CD4-positive, alpha-beta T cell treated with Interleukin-15 for 4 hours (primary cell): ENCODE measurements at places on chromosomes 2 and 18.

DNA sequence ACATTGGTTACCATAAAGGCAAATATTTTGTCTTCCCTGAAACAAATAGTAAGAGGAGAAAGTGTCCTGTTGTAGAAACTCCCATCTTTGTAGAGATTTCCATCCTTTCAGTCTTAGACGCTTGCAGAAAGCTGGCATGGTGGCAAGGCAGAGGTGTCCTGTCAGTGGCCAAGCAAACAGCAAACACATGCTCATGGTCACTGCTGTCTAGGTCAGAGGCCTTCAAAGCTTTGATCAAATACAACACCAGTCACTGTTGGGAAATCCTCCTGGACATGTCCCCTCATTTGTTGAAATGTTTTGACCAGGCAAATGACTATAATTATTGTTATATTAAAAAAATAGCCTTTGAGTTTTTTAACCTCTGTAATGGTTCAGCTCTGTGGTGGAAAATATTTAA, 55.1 kb downstream of the LTBP1 start:
- no peak for DNase-seq

DNA sequence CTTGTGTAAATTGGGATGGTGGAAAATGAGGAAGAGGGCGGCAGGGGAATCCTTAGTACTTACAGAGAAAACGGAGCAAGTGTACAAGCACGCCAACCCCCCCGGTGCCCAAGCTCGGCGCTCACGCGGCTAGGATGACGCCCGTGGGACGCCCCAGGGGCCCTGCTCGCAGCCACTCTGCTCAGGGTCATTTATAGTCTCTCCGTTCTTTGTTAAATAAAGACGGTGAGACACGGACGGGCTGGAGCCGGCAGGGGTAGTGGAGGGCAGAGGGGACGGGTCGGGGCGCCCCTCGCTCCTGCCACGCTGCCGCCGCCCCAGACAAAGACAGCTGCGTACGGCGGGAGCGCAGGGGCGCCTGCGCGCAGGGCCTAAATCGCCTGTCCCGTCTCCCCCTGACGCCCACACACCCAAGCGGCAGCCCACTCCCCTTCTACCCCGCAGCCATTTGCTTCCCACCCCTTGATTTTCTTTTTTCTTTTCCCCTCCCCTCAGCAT, 37.8 kb downstream of the PCBP1 start:
- DNase-seq = peak; percentile 56

GRCh38 chr2:78718473-78718872, 307.0 kb upstream of the REG3G start:
- no peak for DNase-seq

DNA sequence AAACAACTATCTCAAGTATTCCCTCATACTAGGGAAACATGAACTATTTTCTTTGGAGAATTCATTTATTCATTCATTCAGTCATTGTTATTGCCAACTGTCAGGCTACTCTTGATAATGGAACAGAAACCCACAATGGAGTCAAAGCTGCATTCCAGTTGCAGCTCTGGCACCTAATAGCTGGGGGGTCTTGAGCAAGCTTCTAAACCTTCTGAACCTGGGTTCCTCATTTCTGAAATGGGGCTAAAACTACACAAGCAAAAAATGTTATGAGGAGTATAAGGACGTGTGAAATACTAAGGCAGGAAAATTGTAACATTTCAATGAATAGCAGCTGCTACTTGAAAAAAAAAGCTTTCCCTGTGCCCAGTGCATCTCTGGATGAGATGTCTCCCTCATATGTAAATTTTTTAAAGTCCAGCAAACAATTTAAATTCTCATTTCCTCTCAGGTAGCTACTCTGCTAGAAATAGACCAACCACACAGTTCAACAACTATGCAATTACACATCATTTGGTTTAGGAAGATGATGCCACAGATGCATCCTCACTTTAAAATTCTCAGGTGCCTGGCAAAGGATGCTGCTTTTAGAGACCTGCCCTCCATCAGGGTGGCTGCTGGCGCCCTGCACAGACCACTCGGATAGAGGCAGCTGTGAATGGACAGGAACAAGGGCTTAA, 38.5 kb downstream of the SPRED2 start:
- DNase-seq = no peak

DNA sequence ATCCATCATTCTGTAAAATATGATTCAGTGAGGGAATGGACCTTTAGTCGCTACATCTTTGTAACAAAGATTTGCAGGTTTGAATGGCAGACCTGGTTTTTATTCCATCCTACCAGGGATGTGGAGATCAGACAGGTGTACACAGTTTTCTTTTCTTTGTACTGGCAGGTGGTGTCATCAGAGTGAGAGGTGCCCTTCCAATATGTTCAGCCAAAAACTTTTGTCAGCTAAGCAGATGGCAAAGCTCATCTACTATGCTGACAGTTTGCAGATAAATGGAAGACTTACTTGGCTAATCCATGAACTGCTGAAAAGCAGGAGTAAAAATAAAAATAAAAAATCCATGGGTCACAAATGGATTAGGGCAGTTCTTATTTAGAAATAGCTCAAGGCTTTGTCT, 185.5 kb upstream of the DOK6 start:
- DNase-seq = no peak

GRCh38 chr18:10059610-10060468, 146.0 kb downstream of the VAPA start:
- DNase-seq = no peak

- no peak for DNase-seq
These were observed 99.1 kb upstream of the PELI1 start for GRCh38 chr2:64243081-64244036.

- DNase-seq = no peak
These were observed 217.1 kb upstream of the PID1 start for GRCh38 chr2:229488232-229488631.

- DNase-seq = no peak
These were observed 112.8 kb upstream of the SEC11C start for GRCh38 chr18:59026831-59027410.

DNA sequence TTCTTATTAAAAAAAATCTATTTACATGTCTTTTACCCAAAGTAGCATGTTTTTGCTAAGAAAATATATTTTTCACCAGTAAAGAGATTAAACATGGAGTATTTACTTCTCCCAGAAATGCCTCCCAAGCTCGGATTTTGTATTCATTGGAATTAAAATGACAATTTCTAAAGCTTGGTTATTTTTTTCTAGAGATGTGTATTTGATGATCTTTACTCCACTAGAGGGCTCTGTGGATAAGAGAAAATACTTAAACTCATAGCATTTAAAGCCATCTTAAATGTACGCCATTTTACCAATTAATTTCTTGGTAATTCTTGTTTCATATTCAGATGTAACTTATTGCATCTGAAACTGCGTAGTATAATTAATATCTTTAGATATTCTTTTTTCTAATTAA, 461.4 kb downstream of the GALR1 start:
- DNase-seq = no peak

GRCh38 chr18:41809652-41810051, 145.4 kb upstream of the PIK3C3 start:
- DNase-seq = no peak

GRCh38 chr2:121362774-121363173, 77.8 kb upstream of the TFCP2L1 start:
- no peak for DNase-seq

DNA sequence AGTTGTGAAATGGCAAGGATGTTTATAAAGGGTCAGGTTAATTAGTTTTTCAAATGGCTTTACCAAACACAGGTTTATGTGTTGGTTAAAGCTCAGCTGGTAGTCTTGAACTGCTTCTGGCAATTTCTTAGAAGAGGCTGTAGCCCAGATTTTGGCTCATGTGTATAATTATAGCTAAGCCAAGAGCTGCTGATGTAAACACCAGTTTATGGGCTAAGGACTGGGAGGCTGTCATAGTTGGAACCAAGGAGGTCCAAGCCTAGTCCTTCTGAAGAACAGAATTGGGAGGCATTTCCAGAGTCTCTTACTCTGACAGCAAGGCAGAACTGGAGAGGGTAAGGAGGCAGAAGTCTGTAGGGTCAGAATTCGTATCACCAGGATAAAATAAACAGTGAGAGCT, 25.4 kb downstream of the UBE2E3 start:
- DNase-seq = no peak

DNA sequence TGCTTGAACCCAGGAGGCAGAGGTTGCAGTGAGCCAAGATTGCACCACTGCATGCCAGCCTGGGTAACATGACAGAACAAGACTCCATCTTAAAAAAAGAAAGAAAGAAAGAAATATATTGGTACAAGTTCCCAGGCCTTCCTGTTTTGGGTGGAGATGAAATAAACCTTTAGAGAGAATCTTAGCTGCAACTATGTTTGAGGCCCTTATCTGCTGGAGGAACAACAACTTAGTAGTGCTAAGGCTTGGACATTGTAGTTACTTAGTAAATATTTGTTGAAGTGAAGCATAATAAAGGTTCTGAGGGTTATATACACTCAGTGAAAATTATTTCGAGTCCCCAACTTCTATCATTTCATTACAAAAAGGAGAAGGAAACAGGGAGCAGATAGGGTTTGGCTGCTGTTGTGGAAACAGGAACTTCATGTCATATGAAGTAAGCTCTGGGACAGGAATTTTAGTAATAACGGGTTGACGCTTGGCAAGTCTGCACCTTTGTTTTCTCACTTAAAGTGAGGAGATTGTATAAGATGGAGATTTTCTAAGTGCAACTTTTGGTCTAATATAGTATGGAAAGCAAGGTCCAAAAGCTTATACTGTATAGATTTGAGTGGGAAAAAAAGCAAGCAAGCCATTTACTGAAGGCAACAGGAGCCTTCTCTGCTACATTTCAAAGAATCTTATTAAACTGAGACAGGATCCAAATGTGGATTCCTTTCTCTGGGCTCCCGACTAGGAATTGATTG, 40.0 kb upstream of the AGPS start:
- no peak for DNase-seq

GRCh38 chr2:117832905-117833613, 18.6 kb downstream of the DDX18 start:
- DNase-seq = no peak

DNA sequence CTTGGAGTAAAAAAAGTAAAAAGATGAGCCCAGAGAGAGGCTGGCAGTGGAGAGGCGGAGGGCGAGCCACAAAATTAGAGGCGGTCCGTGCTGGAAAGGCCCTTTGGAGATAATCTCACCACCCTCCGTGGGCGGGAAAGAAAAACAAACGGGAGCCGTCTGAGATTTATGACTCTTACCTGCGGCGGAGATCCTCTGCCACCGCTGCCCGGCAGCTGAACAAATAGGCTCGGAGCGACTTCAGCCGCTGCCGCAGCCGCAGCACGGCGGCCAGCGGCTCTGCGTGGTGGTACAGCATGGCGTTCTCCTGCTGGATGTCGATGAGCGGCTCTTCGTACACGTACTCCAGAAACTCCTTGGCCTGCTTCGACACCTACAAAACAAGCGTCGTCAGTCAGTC, 94.6 kb downstream of the PLEKHM3 start:
- no peak for DNase-seq

GRCh38 chr2:71971493-71971892, 176.2 kb downstream of the CYP26B1 start:
- DNase-seq = no peak

DNA sequence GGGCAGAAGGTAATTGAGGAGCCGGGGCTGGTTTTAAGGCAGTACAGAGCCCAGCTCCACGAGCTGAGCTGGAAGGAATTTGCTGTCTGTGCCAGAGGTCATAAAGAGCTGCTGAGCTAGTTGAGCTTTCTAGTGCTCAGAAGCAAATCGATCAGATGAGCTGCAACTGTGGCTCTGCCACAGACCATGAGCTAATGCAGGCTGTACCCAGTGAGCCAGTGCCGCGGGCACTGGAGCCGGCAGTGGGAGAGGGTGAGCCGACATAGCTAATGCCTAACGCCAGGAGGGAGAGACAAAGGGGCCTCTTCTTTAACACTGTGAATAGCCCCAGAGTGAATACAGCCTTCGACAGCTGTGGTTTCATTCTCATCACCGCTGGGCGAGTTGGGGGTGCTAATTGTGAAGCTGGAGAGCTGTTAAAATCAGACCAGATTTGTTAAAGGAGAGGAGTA, 410.1 kb upstream of the TCF4 start:
- no peak for DNase-seq

DNA sequence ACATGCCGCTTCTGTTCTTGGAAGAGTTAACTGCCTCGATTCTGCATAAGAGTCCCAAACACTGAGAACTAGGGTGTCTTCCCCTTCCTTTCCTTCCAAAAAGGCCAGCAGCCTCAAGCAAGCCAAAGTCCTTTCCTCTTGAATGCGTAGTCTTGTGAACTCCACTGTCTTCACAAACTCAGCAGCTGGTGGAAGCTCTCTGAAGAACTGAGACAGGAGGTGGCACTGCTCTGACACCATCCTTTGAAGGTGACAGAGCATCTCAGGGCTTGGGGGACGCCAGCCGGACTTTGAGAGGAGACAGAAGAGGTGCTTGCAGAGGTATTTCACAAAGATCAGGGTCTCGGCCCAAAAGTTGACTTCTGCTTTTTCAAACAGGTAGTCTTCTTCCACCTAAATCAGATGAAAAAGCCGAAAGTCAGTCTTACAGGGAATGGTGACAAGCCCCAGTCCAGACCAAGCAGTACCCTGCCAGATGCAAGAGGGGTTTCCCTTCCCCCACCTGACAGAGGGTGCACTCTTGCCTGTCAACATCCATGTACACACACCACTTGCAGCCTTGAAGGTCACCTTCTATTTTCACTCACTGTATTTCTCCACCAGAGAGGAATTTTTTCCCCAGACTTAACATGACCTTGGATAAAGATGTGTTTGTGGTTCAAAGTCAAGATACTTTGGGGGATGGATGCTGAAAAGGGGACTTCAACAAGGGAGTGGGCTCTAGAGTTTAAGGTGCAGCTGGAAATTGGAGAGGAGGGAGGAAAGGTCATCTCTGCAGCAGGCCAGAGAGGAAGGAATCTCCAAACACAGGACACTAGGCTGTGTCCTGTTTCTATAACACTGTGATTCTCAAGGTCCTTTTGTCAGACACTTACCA, 4.8 kb upstream of the ZFP36L2 start:
- no peak for DNase-seq

DNA sequence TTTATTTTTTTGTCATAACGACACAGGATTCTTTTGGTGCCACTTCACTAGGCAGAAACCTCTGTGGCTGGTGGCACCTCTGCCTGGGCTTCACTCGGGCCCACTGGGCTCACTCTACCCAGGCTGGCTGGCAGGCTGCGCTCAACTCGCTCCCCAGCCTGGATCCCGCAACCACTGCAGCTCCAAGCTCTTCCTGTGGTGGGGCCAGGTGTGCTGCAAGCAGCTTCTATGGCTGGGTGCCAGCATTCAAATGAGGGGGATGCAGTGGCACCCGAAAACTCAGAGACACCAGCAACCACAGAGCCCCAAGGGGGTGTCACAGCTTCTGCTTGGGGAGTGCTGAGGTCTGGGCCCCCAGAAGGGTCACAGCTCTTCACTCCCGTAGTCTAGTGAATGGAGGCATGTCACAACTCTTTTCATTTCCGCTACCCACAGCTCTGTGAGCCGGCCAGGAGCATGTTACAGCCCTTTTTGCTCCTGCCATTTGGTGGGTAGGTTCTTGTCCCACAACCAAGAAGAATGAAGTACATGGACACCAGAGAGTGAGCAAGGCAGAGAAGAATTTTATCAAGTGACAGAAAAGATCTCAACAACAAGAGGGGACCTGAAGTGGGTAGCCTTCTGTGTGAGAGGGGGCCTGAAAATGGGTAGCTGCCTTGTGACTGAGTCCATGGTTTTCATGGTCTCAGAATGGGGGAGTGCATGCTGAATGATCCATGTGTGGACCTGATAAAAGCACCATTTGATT, 170.1 kb downstream of the UBR3 start:
- DNase-seq = no peak

- DNase-seq = no peak
These were observed 30.2 kb downstream of the RBM45 start for GRCh38 chr2:178142274-178143065.

GRCh38 chr2:72636210-72636609, 189.6 kb downstream of the EXOC6B start:
- no peak for DNase-seq
